ENCODE measurements at places on chromosomes 1 and 21. TPM values are rescaled to one million over a fixed set of nuclear protein-coding genes. Genes with fewer than 3 reads are reported as not detected.
A peak's percentile ranks its signal among the peaks of the same experiment; 100 is the strongest.

CCDC27 gene
- not detected for polyA plus RNA-seq

HMCN1 gene
- polyA plus RNA-seq, result not detected

H6PD gene
- 15.6 TPM for polyA plus RNA-seq

DNMT3L gene
- not detected for polyA plus RNA-seq

PNRC2 gene
- 189 TPM for polyA plus RNA-seq

- DNase-seq, result no peak
Measured at GRCh38 chr1:44534771-44535170, 129.7 kb downstream of the RNF220 start.

DNA sequence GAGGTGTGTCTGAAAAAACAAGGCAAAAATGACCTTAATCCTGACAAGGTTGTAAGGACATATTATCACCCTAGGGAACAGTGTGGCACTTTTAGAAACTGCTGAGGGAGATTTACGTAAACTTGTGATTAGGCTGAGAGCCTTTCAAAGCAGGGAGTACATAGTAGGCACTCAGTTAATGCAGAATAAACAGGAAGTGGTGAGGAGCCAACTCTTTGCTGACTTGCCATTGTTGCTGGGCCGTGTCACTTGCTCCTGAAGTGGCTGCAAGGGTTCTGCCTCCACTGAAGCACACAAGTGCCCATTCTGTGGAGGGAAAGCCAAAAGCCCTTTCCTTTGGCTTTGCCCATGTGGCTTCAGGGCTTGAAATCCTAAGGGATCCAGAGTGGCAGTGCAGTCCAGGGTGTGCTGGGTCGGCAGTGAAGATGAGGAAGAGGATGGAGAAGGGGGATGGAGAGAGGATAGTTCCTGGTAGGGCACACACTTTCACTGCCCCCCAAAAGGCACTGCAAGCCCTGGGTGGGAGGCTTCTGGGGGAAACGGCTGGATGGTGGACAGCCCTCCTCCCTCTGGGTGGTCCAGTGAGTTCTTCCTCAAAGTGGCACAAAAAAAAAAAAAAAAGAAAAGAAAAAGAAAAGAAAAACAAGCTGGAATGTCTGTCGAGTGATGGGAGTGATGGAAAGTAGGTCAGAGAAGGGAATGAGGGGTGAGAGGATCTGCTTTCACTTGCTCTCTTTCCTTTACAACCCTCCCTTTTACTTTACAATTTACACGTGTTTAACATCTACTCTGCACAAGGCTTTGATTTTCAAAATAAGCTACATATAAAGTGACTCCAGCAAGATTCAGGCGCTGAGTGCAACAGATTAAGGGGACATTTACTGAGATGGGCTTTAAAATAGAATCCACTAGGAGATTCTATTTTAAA, 13.7 kb upstream of the RHEX start:
- no peak for DNase-seq

DNA sequence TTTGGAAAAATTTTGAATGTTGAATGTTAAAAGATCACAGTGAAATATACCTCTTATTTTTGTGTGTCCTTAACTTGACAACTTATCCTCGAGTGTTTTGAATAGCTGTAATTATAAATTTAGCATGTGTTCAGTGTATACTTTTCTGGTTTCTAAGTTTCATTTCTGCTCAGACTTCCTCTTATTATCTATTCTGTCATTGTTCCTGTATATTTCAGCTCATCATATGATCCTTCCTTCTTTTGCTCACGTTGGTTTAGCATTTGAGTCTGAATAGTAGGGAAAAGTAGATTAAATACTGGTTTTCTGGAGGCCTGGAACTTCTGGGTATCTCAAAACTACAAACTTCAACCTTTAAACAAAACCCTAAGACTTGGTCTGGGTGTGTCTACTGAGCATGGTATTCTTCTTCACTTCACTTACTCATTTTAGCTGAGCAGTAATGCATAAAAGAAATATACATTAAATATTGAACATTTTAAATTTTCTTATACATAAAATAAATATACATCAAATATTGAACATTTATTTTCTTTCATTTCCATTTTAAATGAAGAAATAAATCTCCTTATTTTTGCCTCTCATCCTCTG, 3.3 kb upstream of the ATP6V1G3 start:
- peak; percentile 63 for DNase-seq

- DNase-seq, result no peak
Measured at GRCh38 chr1:163709636-163710035, 387.9 kb downstream of the NUF2 start.

DNA sequence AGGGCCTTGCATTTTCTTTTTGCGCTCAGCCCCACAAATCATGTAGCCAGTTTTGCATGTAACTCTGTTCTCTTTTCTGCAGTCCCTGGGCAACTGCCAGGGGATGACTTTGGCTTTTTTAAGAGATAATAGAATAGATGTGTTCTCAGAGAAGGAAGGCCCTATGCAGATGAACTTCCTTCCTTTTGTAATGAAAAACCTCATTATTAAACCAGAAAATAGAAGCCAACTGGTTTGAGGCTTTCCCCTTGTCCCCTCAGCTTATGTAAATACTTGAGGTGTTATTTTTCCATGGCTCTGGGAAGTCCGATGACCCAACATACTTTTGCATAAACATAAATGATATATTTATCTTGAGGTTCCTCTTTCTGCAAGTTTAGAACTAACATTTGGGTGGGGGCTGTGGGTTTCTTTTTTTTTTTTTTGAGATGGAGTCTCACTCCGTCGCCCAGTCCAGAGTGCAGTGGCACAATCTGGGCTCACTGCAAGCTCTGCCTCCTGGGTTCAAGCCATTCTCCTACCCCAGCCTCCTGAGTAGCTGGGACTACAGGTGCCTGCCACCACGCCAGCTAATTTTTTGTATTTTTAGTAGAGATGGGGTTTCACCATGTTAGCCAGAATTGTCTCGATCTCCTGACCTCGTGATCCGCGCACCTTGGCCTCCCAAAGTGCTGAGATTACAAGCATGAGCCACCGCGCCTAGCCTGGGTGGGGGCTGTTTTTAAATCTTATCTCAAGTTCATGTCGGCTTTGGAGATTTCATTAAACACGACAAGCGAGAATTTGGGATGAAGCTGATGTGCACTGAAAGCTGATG, 14.4 kb upstream of the FCRL5 start:
- peak; percentile 72 for DNase-seq

GRCh38 chr1:119953266-119953998, 57.1 kb upstream of the ADAM30 start:
- no peak for DNase-seq

GRCh38 chr1:174572771-174573170, 125.0 kb downstream of the GPR52 start:
- no peak for DNase-seq

GRCh38 chr1:168726281-168726680, 2.7 kb downstream of the DPT start:
- DNase-seq, result no peak

Measured in naive B cell (primary cell).